Natural killer cell (primary cell): ENCODE measurements at places on chromosomes 5 and 9.

- H3K27ac ChIP-seq, result no peak overlapping the region
- H3K4me3 ChIP-seq, result no peak overlapping the region
- no peaks in the 10 kb centered on the region for H3K27me3 ChIP-seq
Observed at GRCh38 chr5:86403190-86403589, 214.6 kb upstream of the COX7C start.

DNA sequence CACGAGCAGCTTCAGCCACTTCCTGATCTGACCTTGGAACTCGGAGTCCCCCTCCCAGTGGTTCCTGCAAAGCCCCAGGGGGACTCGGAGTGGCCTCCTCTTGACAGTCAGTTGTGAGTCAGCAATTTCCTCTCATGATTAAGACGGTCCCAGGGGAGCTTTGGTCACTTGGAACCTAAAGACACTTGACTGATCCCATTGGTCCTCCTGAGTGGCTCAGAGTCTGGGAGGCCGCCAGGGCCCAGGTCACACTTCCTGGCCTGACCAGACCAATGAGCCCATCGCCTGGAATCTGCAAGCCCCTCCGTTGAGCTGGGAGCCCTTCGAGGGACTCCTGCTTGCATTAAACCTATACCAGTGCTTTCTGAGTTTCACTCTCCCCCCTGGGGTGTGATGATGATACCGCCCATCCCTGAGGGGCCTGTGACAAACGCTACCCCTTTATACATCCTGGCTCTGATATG is 29.1 kb downstream of the TSPAN17 start:
- no peaks in the 10 kb centered on the region for H3K36me3 ChIP-seq
- DNase-seq, result no peak
- peaks cover 16% of the 10 kb centered on the region for H3K4me1 ChIP-seq
- peaks cover 29% of the 10 kb centered on the region for H3K27me3 ChIP-seq

DNA sequence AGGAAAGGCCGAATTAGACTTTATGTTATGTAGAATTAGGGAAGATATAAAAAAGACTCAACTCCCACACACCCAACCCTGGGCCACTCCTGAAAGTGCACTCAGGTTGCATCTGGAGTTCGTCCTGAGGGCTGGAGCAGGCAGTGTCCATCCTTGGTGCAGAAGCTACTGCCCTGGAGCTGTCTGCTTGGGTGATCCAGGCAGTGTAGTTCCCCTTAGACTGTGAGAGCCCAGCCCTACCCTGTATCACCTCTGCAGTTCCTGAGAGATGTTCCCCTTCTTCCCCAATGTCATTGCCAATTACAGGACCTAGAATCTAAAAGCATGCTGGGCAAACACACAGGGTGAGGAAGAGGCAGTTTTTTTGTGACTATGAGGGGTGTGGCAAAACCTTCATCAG is 368.3 kb upstream of the ST8SIA4 start:
- H3K27me3 ChIP-seq, result no peaks in the 10 kb centered on the region
- H3K36me3 ChIP-seq, result no peaks in the 10 kb centered on the region
- no peak overlapping the region for H3K27ac ChIP-seq

DNA sequence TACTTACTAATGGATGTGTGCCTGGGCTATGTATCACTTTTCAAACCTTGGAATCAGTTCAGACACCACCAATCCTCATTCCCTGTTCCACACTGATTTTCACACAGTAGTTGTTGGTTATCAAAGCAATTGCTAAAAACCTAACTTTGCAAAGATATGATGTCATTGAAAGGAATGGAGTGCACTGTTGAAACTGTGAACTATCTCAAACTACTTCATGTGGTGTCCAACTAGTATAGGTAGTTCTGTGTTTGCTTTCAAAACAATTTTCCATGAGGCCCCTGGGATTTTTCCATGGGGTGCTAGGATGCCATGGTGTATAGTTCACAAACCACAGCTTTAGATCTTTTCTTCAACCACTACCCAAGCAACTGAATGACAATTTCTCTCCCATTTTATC is 17.8 kb downstream of the INIP start:
- peaks cover 19% of the 10 kb centered on the region for H3K36me3 ChIP-seq
- H3K27ac ChIP-seq, result no peak overlapping the region
- H3K27me3 ChIP-seq, result no peaks in the 10 kb centered on the region
- DNase-seq, result no peak

DNA sequence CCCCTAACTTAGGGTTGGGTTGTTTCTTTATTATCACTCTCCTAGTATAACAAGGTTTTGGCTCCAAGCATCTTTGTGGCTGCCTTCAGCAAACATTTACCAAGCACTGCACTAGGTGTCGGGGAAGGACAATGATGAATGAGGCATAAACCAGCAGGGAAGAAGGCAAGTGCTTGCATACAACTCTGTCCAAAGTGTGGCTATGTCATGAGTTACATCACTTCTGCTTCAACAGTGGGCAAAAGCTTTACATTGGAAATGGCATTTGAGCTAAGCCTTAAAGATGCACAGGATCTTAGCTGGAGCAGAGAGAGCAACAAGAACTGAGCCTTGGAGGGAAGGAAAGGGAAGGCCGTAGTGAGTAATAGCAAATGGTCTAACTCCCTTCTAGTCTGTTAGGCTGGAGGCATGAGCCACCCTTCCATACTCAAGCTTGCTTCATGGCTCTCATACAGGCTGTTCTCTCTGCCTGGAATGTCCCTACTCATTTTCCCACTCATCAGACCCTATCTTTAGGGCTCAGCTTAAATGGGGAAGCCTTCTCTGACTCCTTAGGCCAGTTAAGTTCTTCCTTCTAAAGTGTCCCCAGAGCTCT is 121.8 kb downstream of the SEMA6A start:
- H3K4me3 ChIP-seq, result no peak overlapping the region
- no peaks in the 10 kb centered on the region for H3K27me3 ChIP-seq
- no peaks in the 10 kb centered on the region for H3K36me3 ChIP-seq
- peaks cover 7% of the 10 kb centered on the region for H3K4me1 ChIP-seq
- no peak for DNase-seq
- H3K27ac ChIP-seq, result no peak overlapping the region

- H3K36me3 ChIP-seq, result peaks cover 47% of the 10 kb centered on the region
- DNase-seq, result no peak
- no peak overlapping the region for H3K4me3 ChIP-seq
- no peak overlapping the region for H3K27ac ChIP-seq
- no peaks in the 10 kb centered on the region for H3K27me3 ChIP-seq
- H3K4me1 ChIP-seq, result peaks cover 12% of the 10 kb centered on the region
Observed at GRCh38 chr9:135811801-135812200, 95.5 kb downstream of the CAMSAP1 start.

GRCh38 chr5:80067016-80067415 is 31.9 kb downstream of the THBS4 start:
- no peak overlapping the region for H3K4me3 ChIP-seq
- H3K27ac ChIP-seq, result no peak overlapping the region
- H3K4me1 ChIP-seq, result peaks cover 9% of the 10 kb centered on the region

- no peak within 1 kb of the TSS for H3K27ac ChIP-seq
- peaks cover 13% of the 10 kb centered on the region for H3K4me1 ChIP-seq
- no peaks in the 10 kb centered on the region for H3K36me3 ChIP-seq
Observed at GRCh38 chr5:151020304-151021110, at the start of gene GPX3. TSS of gene GPX3 (plus strand) at chr5:151020591. CDS start at chr5:151020655, 64 bp downstream.

DNA sequence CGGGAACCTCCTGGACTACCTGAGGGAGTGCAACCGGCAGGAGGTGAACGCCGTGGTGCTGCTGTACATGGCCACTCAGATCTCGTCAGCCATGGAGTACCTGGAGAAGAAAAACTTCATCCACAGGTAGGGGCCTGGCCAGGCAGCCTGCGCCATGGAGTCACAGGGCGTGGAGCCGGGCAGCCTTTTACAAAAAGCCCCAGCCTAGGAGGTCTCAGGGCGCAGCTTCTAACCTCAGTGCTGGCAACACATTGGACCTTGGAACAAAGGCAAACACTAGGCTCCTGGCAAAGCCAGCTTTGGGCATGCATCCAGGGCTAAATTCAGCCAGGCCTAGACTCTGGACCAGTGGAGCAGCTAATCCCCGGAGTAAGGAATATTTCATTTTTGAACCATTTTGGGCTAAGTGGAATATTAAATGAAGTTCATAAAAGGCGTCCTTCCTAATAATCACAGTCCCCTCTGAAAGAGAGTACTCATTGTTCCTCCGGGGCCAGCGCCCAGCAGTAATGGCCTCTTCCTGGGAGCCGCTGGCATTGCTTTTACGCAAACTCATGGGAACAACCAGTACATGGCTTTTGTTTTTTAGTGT is 23.6 kb downstream of the QRFP start:
- no peak overlapping the region for H3K4me3 ChIP-seq
- H3K27me3 ChIP-seq, result no peaks in the 10 kb centered on the region
- no peak for DNase-seq
- no peaks in the 10 kb centered on the region for H3K4me1 ChIP-seq

- DNase-seq, result no peak
- no peak overlapping the region for H3K27ac ChIP-seq
- no peak overlapping the region for H3K4me3 ChIP-seq
- H3K4me1 ChIP-seq, result no peaks in the 10 kb centered on the region
- no peaks in the 10 kb centered on the region for H3K27me3 ChIP-seq
Observed at GRCh38 chr5:33539212-33539611, 98.4 kb downstream of the TARS1 start.

- H3K27ac ChIP-seq, result no peak overlapping the region
- H3K36me3 ChIP-seq, result no peaks in the 10 kb centered on the region
- no peaks in the 10 kb centered on the region for H3K27me3 ChIP-seq
- no peak for DNase-seq
- no peak overlapping the region for H3K4me3 ChIP-seq
- H3K4me1 ChIP-seq, result peaks cover 39% of the 10 kb centered on the region
Observed at GRCh38 chr5:95825495-95825894, 3.0 kb upstream of the GLRX start.

GRCh38 chr9:77672183-77672582 is 24.1 kb upstream of the GNA14 start:
- no peaks in the 10 kb centered on the region for H3K27me3 ChIP-seq
- H3K36me3 ChIP-seq, result no peaks in the 10 kb centered on the region
- H3K27ac ChIP-seq, result no peak overlapping the region
- DNase-seq, result no peak
- H3K4me1 ChIP-seq, result no peaks in the 10 kb centered on the region

- no peaks in the 10 kb centered on the region for H3K27me3 ChIP-seq
- no peak overlapping the region for H3K4me3 ChIP-seq
- no peaks in the 10 kb centered on the region for H3K36me3 ChIP-seq
- no peak overlapping the region for H3K27ac ChIP-seq
Observed at GRCh38 chr5:56026863-56027300, 32.1 kb upstream of the IL6ST start.

- H3K27me3 ChIP-seq, result peaks cover 5% of the 10 kb centered on the region
- H3K27ac ChIP-seq, result no peak overlapping the region
- H3K4me1 ChIP-seq, result no peaks in the 10 kb centered on the region
- H3K36me3 ChIP-seq, result no peaks in the 10 kb centered on the region
- H3K4me3 ChIP-seq, result no peak overlapping the region
Observed at GRCh38 chr9:126564128-126564527, 49.6 kb upstream of the LMX1B start.

- no peak for DNase-seq
- H3K4me1 ChIP-seq, result no peaks in the 10 kb centered on the region
- no peaks in the 10 kb centered on the region for H3K27me3 ChIP-seq
- H3K4me3 ChIP-seq, result no peak overlapping the region
Observed at GRCh38 chr5:99004960-99005359, 76.2 kb upstream of the CHD1 start.

GRCh38 chr5:150264667-150265603 is 24.6 kb downstream of the CAMK2A start:
- H3K27me3 ChIP-seq, result no peaks in the 10 kb centered on the region
- DNase-seq, result no peak
- no peak overlapping the region for H3K4me3 ChIP-seq
- H3K27ac ChIP-seq, result no peak overlapping the region
- no peaks in the 10 kb centered on the region for H3K36me3 ChIP-seq

GRCh38 chr5:118857700-118858099 is 130.6 kb downstream of the DTWD2 start:
- DNase-seq, result no peak
- no peak overlapping the region for H3K27ac ChIP-seq
- no peaks in the 10 kb centered on the region for H3K36me3 ChIP-seq
- no peaks in the 10 kb centered on the region for H3K27me3 ChIP-seq
- no peak overlapping the region for H3K4me3 ChIP-seq

GRCh38 chr5:34833090-34833489 is 5.9 kb upstream of the TTC23L start:
- H3K27me3 ChIP-seq, result no peaks in the 10 kb centered on the region
- no peaks in the 10 kb centered on the region for H3K36me3 ChIP-seq
- DNase-seq, result no peak

GRCh38 chr9:68706363-68707201 is 1.5 kb downstream of the PIP5K1B start:
- H3K36me3 ChIP-seq, result no peaks in the 10 kb centered on the region
- peaks cover 17% of the 10 kb centered on the region for H3K4me1 ChIP-seq
- H3K27me3 ChIP-seq, result peaks cover 6% of the 10 kb centered on the region
- peak overlapping the region; percentile 52 for H3K4me3 ChIP-seq

DNA sequence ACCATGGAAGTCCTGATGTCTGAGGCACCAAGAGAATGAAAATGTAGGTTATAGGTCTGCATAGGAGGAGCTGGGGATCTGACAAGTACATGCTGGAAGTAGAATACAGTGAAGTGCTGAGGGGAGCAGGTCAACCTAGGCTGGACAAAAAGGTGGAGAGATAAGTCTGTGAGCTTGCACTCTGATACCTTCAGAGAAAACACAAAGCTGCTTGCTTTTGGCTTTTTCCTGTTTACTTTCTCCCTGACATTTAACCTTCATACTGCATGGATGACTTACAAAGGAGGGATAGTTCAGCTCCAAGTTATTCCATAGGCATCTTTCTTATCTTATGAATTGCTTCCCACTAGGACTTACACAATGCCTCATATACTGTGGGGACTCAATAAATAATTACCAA is 256.7 kb upstream of the NREP start:
- no peak for DNase-seq
- no peaks in the 10 kb centered on the region for H3K4me1 ChIP-seq
- H3K27ac ChIP-seq, result no peak overlapping the region
- no peak overlapping the region for H3K4me3 ChIP-seq

- no peaks in the 10 kb centered on the region for H3K27me3 ChIP-seq
- DNase-seq, result no peak
- no peak overlapping the region for H3K4me3 ChIP-seq
- no peak overlapping the region for H3K27ac ChIP-seq
- no peaks in the 10 kb centered on the region for H3K36me3 ChIP-seq
- no peaks in the 10 kb centered on the region for H3K4me1 ChIP-seq
Observed at GRCh38 chr9:37621273-37622121, 29.1 kb upstream of the TOMM5 start.

DNA sequence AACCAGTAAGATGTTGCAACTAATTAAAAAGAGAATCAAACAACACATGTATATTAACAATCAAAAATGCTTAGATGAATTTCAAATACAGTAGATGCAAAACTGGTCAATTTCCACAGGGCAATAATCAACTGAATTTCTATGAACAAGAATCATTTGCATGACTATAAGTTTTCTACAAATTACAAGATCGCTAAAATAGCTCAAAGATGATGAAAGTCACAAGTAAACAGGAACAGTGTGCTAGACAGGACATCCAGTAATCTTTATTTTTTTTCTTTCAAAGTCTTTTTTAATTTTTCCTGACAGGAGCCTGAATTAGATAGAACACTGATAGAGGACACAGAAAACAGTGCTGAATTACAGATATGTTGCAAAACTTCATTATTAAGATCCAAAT is 608.2 kb upstream of the DAB2 start:
- no peaks in the 10 kb centered on the region for H3K36me3 ChIP-seq
- H3K4me1 ChIP-seq, result no peaks in the 10 kb centered on the region
- H3K27me3 ChIP-seq, result peaks cover 4% of the 10 kb centered on the region
